ENCODE measurements at places on chromosomes 2 and 18. TPM values are rescaled to one million over a fixed set of nuclear protein-coding genes. Genes with fewer than 3 reads are reported as not detected.

Gene SYT4
- total RNA-seq: not detected

Gene CXCR1
- not detected for total RNA-seq

GRCh38 chr2:7598402-7598801 lies 681.2 kb downstream of the RNF144A start:
- DNase-seq: no peak

- DNase-seq: no peak
Measured at GRCh38 chr2:216385478-216385877, 13.2 kb upstream of the MARCHF4 start.

DNA sequence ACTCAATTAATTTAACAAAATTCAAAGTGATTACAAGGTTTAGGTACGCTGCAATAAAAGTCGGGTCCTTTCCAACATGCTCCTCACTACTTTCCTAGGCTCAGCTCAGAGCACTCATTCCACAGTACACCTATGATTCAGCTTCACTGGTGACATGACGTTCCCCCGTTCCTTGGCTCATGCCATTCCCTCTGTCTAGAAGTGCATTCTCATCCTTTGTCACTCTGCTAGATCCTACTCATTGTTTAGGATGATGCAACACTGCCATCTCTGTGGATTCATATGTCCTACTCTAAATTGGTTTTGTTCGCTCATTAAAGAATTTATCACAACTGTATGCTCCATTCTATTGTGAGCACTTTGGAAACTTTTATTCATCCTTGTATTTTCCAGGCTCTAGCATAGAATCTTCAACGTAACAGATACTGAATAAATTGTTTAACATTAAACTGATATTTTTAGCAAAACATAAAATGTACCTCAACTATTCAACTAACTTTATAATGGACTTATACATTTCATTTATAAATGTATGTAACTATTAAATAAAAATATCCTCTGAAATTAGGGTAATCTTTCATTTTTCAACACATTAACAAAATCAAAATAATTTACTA lies 78.6 kb downstream of the FAM228A start:
- no peak for DNase-seq

- no peak for DNase-seq
Measured at GRCh38 chr2:147773479-147773878, 71.3 kb upstream of the ACVR2A start.

DNA sequence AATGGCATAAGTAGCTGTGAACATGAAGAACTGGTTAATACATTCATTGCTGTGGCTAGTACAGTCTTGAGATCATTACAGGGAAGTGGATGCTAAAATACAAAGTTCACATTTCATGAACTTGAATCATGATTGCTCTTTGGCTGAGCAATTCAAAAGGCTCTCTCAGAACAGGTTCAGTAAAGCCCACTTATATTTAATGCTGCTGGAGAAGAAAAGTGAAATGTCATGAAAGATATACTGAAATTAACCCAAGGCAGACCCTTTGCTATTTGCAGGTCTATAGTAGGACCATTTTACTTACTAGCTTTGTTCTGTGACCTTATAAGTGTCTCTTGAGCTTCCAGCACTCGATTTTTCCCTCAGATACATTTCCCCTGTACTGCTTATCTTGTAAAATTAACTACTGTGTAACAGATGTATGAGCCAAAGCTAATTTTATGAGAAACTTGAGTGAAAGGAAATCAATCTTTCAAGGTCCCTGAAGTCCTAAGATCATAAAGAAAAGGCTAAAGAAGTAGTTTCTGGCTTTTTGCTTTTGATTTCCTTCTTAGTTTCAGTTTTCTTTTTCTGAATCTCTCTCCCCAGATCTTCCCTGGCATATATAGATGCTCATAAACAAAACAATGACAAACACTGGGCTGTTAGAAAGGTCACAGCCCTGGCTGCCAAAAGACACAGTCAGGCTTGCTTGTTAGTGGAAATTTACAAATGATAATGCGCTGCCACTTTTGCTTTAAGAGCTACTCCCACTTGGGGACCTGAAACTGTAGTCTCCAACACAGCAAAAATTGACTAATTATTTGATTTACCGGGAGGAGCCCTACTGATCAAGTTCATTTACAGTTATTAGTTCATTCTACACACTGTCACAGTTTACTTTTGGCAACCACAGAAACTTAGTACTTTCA lies 132.7 kb upstream of the XPO1 start:
- DNase-seq: peak; percentile 26

GRCh38 chr2:96856776-96857666 lies 795 bp downstream of the ANKRD39 start:
- peak; percentile 58 for DNase-seq

- no peak for DNase-seq
Measured at GRCh38 chr2:182826064-182826463, 40.4 kb downstream of the FRZB start.

DNA sequence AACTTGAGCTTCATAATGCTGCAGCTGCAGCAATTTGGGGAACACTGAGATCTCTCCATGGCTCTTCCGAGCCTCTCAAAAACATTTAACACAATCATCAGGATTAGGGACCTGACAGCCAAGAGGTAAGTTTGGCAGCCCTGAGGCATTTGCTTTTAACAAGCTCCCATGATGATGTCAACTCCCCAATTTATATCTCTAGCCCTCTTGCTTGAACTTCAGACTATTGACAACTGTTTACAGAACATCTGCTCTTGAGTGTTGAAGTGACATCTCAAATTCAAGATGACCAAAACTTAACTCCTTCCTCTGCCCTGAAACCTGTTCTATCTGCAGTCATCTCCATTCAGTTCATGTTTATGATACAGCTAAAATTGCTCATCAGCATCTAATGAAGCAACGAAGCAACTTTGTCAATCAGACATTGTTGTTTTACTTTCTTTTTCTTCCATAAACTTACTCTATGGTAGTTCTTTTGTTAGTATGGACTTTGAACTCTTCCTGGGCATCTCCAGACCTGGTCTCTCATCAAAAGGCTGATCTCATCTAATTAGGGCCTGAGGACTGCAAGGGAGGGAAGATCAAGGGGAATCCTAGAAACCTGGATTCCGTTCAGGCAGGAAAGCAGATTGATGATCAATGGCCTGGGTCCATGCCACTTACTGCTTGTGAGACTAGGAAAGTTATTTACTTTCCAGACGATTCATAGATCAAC lies 48.1 kb downstream of the SEMA4F start:
- DNase-seq: no peak

DNA sequence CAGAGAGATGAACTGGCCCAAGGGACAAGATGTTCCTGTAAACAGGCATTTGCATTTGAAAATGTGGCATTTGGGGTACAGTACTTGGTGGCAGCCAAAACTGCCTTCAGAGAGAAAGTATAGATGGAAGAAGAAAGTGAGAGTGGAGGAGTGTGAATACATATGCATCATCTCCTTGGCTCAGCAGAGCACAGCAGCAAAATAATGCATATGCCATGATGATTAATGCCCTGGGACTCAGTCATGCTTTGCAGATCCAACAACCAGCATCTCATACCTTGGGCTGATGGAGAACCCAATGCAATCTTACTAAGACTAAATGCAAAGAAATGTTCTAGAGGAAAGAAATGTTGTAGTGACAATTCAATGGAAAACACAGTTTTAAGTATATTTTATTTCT lies 29.7 kb upstream of the CYTIP start:
- DNase-seq: no peak

- DNase-seq: no peak
Measured at GRCh38 chr2:47687856-47688255, 95.1 kb upstream of the MSH6 start.

GRCh38 chr2:535222-535621 lies 142.0 kb downstream of the TMEM18 start:
- no peak for DNase-seq

GRCh38 chr2:195498176-195498575 lies 158.8 kb upstream of the SLC39A10 start:
- DNase-seq: peak; percentile 72

DNA sequence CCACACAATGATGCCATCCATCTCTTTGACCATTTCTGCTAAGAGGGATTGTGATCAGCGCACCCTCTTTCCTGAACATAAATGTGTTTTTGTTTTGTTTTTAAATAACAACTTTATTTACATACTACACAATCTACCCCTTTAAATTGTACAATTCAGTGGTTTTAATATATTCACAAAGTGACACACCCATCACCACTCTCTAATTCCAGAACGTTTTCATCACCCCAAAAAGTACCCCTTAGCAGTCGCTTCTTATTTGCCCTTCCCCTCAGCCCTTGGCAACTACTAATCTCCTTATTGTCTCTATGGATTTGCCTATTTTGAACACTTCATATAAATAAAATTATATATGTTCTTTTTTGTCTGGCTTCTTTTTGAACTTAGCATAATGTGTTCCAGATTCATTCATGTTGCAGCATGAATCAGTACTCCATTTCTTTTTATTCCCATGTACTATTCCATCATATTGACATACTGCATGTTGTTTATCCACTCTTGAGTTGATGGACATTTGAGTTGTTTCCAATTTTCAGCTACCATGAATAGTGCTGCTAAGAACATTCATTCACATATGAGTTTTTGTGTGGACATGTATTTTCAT lies 150.9 kb upstream of the NABP1 start:
- no peak for DNase-seq

DNA sequence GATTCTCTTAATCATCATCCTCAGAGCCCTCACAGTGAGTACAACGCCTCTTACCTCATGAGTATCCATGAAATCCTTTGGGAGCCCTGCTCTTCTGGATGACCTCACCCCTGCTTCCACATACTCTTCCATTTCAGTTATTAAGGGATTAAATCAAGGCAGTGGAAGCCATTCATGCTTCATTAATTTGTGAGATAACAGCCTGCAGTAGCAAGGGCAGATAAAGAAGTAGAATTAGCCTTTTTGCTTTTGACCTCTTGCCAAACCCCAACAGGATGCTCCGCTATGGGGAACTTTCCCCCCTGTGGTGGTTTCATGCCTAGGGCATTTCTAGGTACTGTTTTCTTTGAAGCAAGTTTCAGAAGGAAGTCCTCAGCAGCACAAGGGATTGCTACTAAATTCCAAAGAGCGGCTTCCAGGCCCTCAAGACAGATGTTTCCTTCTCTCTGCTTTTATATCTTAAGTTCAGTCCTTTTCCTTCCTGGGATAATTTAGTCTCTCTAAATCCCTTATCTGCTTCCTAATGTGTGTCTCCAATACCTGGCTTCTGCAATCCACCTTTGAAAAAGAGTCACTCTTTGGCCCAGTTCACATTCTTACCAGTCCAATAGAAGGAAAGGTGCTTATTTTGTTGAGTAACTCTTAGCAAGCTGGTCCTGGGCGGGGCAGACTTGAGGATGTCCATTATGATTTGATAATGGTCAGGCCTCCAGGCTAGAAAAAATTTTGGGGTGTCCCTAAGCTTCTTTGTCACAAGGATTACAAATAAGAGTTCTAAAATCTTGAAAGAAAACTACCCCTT lies 76.9 kb downstream of the MYO1B start:
- DNase-seq: no peak

Measured in CD8-positive, alpha-beta T cell (primary cell).